ENCODE measurements at places on chromosomes 13 and 19.

- DNase-seq, result no peak
Measured at GRCh38 chr19:15170345-15170744, 30.4 kb downstream of the NOTCH3 start.

DNA sequence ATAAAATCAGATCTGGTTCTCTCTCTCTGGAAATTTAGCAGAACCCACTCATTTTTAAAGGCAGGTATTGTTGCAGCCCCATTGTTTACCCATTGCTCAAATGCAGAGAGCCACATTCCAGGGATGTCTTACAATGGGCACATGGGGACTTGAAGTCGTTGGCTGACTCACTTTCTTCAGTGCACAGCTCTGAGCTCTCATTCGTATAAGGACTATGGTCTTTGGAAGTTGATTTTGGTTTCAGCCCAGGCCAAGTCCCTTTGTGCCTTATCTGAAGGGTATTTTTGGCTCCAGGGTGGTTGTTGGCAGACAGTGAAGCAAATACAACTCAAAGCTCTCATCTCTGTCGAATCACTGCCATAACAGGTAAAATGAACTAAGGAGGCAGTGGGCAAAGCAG lies 47.3 kb upstream of the CLDN10 start:
- no peak for DNase-seq

- no peak for DNase-seq
Measured at GRCh38 chr19:29499261-29499920, 26.4 kb upstream of the VSTM2B start.

DNA sequence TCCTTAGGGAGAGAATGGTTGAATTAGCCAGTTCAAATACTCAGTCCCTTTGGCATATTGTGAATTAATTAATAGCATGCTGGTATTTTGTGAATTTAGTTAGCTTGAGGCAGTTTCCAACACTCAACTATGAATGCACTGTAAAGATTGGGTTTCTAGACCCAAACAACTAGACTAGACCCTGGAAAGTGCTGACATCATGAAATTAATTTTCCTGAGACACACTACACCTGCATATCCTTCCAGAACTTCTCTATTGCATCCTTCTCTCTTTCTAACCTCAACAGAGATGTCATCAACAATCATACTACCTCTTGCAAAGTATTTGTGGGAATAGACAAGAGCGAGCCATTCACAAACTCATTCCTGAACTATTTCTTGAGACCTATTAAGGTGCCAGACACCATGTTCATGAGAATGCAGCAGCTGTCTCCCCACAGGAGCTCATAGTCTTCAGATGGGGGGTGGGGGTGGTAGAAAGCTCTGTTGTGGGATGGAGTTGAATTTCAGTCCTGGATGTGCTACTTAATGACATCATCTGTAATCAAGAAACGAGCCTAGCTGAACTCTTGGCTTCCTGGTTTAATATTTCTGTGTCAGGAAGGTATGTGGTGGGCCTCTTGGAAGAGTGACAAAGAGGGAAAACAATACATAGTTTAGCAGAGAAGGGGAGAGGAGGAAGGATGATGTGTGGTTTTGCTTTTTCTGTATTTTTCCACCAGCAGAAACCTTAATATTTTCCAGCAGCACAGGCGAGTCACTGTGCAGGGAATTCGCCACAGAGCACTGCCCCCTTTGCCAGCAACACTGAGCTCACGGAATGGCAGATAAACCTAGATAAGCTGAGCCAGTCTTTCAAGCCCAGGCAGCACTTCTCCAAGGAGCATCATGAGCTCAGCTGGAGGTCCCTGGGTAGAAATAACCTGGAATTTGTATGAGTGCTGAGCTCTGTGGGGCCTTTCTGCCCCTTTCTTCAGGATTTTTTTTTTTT lies 53.1 kb upstream of the CYSLTR2 start:
- DNase-seq, result no peak

DNA sequence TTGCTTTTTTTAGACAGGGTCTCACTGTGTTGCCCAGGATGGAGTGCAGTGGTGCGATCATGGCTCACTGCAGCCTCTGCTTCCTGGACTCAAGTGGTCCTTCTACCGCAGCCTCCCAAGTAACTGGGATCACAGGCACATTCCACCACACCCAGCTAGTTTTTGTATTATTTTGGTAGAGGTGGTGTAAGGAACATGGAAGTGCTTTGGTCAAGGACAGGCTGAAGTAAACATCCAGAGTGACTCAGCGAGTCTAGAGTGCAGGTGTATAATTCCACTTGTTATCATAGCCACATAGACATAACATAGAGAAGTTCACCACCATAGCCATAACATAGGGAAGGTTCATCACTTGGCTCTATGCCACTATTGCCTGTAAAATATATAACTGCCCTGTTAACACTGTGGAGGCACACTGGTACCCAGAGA lies 98.6 kb downstream of the RBM26 start:
- no peak for DNase-seq

DNA sequence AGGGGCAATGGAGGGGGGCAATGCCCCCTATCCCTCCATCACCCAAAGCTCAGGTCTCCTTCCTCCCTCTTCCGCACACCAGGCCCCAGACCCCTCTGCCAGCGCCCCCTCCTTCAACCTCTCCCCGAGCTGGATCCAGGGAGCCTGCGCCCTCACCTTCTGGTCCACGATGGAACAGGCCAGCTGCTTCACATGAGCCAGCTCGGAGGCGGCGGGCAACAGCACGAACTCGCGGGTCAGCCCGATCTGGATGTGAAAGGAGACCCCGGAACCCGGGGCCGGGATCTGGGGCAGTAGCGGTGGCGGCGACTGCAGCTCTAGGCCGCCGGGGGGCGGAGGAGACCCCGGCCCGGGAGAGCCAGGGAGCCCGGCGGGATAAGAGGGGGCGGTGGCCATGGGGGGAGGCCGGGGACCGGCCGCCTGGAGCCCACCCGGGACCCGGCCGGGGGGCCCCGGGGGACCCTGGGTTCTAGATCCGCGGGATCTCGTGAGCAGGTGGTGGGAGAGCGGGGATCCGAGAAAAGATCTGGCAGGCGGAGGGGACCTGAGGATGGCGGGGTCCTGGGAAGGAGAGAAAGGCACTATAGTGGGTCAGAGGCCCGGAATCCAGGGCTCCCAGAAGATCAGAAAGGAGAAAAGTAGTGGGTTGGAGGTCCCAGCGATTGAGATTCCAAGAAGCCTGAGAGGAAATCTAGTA lies 791 bp downstream of the PRKD2 start:
- DNase-seq, result no peak

- DNase-seq, result no peak
Measured at GRCh38 chr19:46220038-46220615, 9.4 kb upstream of the IGFL1 start.

GRCh38 chr13:53501387-53501786 lies 472.8 kb downstream of the OLFM4 start:
- no peak for DNase-seq

GRCh38 chr13:48161530-48162179 lies 66.8 kb upstream of the MED4 start:
- no peak for DNase-seq

- DNase-seq, result no peak
Measured at GRCh38 chr13:88526853-88527215, 855.7 kb downstream of the SLITRK5 start.

GRCh38 chr13:78960881-78961280 lies 301.9 kb upstream of the OBI1 start:
- no peak for DNase-seq

DNA sequence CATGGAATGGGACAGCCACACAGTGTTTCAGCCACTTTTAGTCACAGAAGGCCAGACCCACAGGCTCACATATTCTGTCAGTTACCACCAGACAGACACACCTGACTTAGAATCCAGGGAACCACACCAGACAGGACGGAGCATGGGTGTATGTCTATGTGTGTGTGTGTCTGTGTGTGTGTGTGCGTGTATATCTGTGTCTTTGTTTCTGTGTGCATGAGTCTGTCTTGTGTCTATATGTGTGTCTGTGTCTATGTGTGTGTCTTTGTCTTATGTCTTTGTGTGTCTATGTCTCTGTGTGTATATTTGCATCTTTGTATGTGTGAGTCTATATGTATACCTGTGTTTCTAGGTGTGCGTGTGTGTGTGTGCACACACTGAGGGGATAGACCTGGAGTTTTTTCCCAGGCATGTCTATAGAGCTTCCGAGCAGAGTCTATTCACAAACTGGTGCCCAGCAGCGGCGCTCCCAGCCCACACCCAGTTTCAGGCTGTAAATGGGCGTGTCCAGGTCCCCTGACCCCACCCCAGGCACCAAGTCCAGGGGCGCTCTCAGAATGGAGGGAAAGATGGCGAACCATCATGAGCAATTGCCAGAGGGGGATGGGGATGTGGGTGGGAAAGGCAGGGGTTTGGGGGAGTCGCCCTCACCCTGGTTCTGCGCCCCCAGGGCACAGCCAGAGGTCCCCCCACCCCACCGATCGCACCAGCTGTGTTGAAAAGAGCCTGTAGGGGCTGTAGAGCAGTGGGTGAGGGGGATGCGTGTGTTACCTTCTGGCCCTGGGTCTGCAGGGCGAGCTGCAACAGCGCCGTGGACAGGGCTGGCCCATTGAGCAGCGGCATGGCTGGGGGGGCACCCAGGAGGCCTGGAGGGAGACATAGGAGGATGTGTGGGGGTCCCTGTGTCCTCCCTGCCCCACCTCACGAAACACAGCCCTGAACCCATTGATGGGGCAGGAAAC lies 6.3 kb upstream of the FDX2 start:
- DNase-seq, result no peak

- no peak for DNase-seq
Measured at GRCh38 chr19:2488942-2489731, 13.2 kb downstream of the GADD45B start.

- no peak for DNase-seq
Measured at GRCh38 chr13:40552895-40553294, 113.5 kb downstream of the FOXO1 start.

DNA sequence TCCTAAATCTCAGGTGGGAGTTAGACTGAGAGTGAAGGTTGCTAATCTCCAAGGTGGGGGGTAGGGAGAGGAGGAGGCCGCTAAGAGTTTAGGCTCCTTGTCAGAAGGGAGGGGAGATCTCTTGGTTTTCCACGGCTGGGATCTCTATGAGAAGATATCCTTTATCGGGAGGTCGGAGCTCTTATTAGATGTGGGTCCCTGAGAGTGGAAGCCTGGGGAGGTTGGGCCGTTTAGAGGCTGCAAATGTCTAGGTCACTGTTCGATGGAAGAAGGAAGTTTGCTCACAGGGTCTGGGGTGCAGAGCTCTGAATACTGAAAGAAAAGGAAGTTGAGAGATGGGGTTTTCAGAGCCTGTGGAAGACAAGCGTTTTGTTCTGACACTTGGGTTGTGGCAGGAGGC lies 3.8 kb downstream of the MYADM start:
- no peak for DNase-seq

GRCh38 chr13:65149687-65150086 lies 2080.4 kb downstream of the PCDH9 start:
- no peak for DNase-seq

DNA sequence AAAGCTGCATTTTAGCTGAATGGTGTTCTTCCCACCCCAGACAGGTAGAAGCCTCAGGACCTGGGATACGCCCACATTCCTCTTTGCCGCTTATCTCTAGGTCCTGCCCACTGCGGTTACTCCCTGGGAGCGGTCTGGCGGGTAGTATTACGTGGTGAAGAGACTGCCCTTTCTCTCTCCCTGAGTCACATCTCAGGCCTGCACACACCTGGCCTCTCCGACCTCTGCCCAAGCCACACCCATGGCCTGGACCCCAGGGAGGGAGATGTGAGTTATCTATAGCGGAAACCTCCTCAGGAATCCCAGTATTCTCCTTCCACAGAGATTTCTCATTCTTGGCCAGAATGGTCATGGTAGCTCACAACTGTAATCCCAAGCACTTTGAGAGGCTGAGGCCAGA lies 17.3 kb downstream of the RHPN2 start:
- DNase-seq, result no peak

DNA sequence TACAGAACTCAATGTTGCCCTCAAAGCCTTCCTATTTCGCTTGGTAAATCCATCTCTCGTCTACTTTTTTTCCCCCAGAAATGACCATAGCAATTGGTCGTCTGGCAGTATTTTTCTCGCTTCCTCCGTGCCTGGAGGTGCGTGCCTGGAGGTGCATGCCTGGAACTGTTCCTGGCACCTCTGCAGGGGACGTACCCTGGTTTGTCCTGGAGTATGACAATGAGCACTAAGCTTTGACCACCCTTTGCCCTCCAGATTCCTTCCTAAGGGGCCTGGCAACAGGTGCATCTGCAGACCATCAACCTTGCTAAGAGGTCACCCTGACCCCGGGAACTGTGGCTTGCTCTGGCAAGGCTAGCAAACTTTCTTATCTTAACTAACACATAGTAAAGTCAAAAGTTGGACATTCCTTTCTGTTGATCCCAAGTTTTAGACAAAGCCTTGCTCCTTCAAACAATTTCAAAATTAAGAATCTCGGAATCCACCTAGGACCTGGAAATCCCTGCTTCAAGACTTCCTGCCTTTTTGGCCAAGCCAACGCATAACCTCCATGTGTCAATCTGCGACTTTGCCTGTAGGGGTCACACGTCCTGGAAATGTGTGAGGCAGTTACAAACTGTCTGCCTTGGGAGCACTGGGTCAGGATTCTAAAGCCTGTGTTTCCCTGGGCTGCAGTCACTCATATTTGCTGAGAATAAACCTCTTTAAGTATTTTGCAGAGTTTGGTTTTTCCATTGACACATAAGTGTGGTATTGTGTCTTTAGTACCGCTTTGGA lies 28.8 kb upstream of the TUBGCP3 start:
- DNase-seq, result no peak

DNA sequence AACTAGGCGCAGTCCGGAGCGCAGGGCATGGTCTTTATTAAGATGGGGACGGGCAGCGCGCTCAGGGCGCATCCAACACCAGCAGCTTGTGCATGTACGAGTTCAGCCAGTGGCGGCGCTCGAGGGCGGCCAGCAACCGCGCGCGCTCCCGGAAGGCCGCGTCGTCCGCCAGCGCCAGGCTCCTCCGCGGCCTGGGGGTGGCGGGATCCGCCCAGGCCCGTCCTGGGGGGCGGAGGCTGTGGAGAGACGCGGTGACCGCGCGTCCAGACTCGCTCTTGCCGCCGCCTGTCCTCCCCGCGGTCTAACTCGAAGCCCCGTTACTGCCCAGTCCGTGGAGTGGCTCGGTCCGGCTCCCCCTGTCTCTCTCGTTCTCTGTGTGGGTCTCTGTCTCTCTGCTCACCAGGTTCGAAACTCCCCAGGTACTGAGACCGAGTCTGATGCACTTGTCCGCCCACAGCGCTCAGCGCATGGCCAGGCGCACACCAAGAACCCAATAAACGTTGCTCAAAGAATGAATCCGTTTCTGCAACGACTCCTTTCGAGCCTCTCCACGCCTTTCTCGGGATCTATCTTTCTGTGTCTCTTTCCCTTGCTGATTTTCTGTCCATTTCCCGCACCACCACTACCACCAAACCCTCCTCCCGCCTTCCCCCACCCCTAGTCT lies 702 bp downstream of the PTH2 start:
- DNase-seq, result no peak

All from NCI-H187 treated with DMSO at 0.1 percent for 48 hours (cell line).